Melanocyte of skin (primary cell): ENCODE measurements at places on chromosomes 7 and 10. TPM values are rescaled to one million over a fixed set of nuclear protein-coding genes. Genes with fewer than 3 reads are reported as not detected.

The IFT22 gene
- total RNA-seq: 21.6 and 22.1 TPM in 2 replicates

The TWIST1 gene
- 1.5 TPM in 1 of 2 replicates, not detected in the other for total RNA-seq

The MUC3A gene
- not detected in 2 replicates for total RNA-seq

The CALCR gene
- under 0.01 and 0.36 TPM in 2 replicates for total RNA-seq

The MSMB gene
- not detected in 2 replicates for total RNA-seq

The CRHR2 gene
- not detected in 2 replicates for total RNA-seq

The FOXI2 gene
- not detected in 2 replicates for total RNA-seq

The CXCL12 gene
- total RNA-seq: 16.0 and 96.7 TPM in 2 replicates
